ENCODE measurements at places on chromosomes 6 and 20.
A peak's percentile ranks its signal among the peaks of the same experiment; 100 is the strongest.

DNA sequence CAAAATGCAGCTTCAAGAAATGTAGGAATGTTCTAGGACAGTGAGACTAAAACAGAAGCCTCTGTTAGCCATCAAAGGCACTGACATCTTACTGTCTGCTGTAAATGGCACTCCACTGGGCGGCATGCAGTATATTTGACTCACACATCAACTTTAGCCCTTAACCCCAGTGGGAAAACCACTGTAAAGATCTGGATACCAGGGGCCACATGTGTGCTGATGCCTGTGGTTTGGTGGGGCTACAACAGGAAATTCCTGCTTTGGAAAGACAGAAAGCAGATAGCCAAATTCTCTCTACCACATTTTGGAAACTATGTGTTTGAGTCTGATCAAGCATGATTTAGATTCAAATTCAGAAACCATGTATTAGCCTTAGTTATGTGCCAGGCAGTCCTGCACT, 4.3 kb downstream of the PFDN4 start:
- no peak for DNase-seq

DNA sequence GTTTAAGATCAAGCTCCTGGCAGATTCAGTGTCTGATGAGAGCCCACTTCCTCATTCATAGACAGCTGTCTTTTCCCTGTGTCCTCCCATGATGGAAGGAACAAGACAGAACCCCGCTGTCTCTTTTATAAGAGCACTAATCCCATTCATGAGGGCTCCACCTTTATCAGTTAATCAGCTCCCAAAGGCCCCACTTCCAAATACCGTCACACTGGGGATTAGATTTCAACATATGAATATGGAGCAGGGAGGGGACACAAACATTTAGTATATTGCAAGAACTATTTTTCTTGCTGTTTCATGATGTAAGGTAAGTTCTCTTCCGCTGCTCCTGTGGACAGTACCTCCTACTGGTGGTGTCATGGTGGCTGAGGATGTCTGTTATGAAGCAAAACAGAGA, 158.3 kb upstream of the IRAK1BP1 start:
- no peak for DNase-seq

DNA sequence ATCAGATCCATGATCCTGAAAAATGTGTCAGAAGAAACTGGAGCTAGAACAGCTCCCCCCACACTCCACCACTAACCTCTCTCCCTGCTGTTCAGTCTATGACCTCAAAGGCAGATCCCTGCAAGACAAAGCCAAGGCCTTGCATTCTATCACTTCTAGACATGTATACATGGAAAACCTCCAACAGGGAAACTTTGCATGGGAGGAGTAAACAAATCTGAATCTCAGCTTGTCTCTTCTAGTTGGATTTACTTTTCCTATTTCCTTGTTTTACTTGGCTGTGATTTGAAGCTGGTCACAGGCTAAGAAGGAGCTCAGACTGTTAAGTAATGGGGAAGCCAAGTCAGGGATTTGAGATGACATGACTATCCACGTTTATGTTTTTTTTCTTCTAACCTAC, 456.8 kb upstream of the CHD6 start:
- no peak for DNase-seq

GRCh38 chr6:104711371-104711770, 148.3 kb downstream of the HACE1 start:
- no peak for DNase-seq

DNA sequence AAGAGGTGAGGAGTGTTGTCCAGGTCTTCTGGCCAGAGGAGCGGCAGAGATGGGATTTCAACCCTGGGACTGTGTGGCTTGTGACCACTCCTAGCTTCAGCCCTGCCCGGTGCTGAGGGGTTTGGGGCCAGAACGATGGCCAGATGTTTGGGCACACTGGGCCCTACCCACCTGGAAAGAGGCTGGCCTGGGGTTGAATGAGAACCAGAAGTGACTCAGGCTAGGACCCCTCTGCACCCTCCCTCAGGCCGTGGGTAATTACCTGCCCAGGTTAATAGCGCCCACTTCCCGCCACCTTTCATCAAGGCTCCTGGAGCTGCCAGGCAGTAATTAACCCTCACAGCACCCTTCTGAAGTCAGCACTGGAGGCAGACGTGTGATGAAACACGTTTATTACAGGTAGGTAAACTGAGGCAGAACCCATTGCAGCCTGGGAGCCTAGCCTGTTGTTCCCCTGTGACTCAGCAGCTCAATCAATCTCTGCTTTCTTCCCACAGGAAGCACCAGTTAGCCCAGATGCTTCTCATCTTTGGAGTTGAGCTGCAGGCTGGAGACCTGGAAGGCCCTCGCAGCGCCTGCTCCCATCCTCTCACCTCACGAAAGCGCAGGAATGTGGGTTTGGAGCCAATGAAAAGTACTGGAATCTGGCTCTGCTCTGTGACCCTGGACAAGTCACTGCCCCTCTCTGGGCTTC, 120.8 kb downstream of the CEBPB start:
- no peak for DNase-seq

GRCh38 chr6:74113901-74114300, 417.9 kb downstream of the CD109 start:
- DNase-seq, result no peak

GRCh38 chr20:57892471-57892870, 182.7 kb upstream of the PMEPA1 start:
- no peak for DNase-seq

DNA sequence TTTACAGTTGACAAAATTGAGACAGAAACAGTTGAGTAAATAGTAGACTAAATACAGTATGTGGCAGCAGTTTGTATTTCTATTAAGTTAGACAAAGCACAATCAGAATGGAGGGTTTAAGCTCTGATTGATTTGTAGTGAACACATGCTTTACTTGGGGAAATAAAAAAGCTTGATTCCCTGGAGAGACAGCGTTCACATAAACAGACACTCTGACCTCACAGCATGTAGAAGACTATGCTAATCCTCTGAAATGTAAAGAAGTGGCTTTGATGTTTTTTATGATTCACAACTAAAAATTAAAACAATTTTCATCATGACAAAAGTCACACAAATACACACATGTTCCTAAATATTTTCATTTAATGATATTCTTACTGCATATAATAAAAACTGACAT, 126.9 kb upstream of the FAM83B start:
- DNase-seq, result no peak

DNA sequence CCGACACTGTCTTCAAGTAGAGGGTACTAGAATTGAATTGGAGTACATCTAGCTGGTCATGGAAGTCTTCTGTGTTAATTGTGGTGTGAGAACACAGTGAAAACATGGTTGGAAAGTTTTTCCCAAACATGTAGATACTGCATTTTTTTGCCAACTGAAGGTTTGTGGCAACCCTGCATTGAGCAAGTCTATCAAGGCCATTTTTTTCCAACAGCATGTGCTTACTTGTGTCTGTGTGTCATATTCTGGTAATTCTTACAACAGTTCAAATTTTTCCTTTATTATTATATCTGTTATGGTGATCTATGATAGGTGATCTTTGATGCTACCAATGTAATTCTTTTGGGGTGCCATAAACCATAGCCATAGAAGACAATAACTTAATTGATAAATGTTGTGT, 147.0 kb downstream of the MYB start:
- no peak for DNase-seq

- DNase-seq, result no peak
Observed at GRCh38 chr20:44052166-44052565, 134.8 kb downstream of the JPH2 start.

DNA sequence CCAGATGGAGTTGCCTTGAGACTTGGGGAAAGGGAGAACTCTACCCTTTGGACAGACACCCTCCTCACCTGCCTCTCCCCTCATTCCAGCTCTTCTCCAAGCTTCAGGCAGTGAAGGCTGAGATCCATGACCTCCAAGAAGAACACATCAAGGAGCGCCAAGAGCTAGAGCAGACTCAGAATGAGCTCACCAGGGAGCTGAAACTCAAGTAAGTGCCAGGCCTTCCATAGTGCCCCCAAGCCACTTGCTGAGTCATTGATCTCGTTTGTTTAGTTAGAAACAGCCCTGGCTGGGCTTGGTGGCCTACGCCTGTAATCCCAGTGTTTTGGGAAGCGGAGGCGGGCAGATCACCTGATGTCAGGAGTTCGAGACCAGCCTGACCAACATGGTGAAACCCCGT, 39.2 kb downstream of the KIF3B start:
- no peak for DNase-seq

DNA sequence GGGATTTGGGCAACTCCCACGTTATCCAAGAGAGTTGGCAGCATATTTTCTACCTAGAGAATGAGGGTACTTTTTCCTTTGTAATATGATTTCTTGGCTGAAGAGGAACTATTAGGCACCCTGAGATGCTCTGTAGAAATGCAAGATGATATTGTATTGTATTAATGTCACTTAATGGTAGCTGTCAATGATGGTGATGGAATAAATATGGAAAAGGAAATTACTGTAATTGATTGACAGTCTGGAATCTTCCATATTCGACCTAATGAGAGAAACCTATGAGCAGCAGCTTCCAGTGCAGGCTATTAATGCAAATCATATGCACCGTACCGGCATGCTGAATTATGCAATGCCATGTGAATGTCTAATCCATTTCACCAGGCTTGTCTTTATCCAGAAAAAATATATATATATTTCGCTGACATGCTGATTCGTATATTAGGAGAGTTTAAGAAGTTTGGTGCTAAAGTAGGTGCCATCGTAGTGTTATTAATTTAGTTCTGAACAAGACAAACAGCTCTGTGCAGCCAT, 494.2 kb upstream of the JARID2 start:
- no peak for DNase-seq

GRCh38 chr20:44643596-44644229, 7.8 kb downstream of the ADA start:
- peak; percentile 66 for DNase-seq

DNA sequence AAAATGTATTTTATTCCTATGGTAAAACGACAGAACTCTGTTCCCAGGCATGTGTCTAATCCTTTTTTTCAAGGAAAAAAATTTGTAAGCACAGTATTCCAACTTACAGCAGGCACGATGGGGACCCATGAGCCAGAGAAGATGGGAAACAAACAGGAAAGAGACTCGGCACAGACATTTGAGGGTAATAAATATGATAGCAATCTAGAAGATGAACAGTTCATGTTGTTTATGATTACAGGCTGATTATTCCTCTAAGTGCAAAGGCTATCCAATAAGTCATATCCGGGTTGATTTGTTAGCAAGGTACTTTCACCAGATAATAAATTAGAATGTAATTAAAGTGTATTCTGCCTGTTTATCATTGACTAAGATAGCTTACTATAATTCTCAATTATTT, 43.2 kb downstream of the PDSS2 start:
- no peak for DNase-seq

DNA sequence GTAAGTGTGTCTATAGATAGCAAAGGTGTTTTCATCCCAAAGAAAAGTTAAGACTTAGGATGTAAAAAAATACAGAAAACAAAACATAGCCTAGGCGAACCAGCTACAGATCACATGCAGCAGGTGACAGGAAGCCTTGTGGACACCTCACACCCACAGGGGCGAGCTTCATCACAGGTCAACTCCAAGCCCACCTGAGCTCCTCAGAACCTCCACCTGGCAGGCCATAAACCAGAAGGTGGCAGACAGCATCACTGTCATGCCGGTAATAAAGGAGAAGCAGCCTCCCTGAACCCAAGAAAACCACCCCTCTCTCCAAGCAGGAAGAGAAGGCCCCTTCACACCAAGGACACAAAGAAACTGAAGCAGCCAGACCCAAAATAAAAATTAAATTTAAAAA, 1.0 kb downstream of the RALGAPA2 start:
- DNase-seq, result no peak

- no peak for DNase-seq
Observed at GRCh38 chr6:119379809-119380208, 30.2 kb upstream of the MAN1A1 start.

GRCh38 chr6:16212276-16212675, 26.1 kb upstream of the GMPR start:
- DNase-seq, result no peak

- no peak for DNase-seq
Observed at GRCh38 chr20:37415118-37416085, 69.5 kb downstream of the SRC start.

GRCh38 chr6:3654898-3655297, 96.6 kb downstream of the PXDC1 start:
- DNase-seq, result no peak

- DNase-seq, result no peak
Observed at GRCh38 chr6:28809947-28810658, 113.7 kb downstream of the TRIM27 start.

DNA sequence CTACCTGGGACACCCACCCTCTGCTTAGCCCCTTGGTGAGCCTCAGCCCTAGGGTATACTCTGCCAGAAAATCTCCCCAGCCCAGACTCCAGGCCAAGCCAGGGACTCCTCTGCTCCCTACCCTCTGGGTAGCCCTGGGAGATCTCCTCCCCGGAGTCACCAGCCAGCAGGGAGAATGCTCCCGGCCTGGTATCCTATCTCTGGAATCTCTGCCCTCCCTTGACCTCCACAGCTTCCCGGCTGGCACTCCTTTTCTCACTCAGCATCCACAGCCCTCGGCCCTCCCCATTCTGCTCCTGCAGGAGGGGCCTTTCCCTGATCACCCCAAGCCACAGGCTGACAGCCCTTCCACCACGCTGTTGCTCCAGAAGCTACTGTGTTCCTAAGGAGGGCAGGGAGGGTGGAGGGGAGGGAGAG, 22.6 kb downstream of the NOL4L start:
- no peak for DNase-seq

DNA sequence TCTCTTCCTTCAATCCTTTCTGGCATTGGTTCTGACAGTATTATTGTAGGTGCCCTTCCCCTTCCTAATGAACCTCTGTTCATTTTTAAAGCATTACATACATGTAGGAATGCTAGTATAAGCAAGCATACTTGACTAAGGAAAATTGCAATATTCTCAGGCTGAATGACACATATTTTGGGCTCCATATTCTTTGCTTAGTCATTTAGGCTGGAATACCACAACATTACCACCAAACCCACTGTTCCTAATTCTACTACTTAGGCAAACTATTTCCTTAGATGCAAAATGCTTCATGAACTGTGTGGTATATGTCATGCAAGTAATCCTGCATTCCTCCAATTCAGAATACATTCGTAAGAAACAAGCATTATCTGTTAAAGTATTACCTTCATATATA, 113.9 kb downstream of the PRDM1 start:
- no peak for DNase-seq

DNA sequence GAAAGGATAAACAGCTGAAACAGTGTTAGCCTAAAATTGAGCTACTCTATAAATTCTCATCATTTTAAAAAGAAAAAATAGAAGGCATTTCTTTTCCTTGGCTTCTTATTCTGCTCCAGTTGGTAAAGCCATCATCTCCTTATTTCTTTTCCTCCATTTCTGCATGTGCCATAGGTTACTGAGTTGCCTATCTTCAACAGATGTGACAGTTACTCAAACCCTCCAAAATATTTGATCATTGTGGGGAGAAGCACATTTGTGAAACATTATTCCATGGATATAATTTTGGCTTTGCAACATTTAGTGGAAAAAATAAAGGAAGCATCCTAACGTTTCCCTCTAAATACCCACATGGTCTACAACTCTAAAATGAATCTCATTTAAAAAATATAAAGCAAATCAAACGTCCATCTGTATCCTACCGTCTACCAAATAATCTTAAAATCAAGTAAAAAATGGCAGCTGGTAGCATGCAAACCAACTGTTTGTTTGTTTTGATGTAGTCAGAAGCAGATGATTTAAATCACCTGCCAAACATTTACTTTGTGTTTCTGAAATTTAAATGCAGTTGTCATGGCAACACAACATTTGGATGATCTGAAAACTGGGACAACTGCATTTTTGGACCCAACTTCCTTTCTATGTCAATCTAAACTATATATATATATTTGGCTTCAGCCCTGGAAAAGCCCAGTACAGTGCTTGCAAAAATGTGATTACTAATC, 16.8 kb upstream of the SNX9 start:
- no peak for DNase-seq
